ENCODE measurements at places on chromosomes 12 and 14.

DNA sequence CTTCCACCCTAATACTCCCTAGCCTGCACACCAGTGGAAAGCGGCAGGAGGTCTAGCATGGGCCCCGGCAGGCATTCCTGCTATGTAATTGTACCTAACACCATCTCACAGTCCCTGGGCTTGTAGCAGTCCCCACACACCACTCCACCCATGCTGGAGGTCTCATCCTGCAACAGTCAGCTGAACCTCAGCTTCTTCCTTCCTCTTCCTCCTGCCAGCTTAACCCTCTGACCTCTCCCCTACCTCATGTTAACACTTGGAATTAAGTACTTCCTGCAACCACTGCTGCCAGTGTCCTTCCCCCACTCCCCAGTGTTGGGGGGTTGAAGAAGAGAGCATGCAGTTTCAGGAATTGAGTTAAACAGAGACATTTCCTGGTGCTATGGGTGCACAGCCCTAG, 7.6 kb downstream of the ADCY4 start:
- DNase-seq: no peak

DNA sequence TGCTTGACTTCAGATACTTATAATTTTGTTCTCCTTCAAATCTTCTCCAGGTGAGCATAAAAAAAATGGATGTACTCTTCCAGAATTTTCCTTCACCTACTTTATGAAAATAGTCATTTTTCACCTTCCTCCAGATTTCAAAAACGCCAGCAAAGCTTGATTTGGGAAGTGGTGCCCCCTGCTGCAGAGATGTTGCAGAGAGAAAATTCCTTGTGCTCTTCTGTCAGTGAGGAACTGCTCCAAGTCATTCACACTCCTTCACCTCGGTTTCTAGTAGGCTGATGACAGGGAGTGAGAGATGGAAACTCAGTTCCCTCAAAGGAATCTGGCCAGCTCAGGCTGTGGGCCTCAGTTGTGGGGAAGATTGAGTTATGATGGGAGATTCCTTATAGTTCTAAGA, 24.2 kb upstream of the RNASE3 start:
- DNase-seq: no peak

- no peak for DNase-seq
Observed at GRCh38 chr12:124557518-124558223, 9.7 kb downstream of the NCOR2 start.

GRCh38 chr14:56580221-56580711, 668 bp downstream of the TMEM260 start:
- no peak for DNase-seq

DNA sequence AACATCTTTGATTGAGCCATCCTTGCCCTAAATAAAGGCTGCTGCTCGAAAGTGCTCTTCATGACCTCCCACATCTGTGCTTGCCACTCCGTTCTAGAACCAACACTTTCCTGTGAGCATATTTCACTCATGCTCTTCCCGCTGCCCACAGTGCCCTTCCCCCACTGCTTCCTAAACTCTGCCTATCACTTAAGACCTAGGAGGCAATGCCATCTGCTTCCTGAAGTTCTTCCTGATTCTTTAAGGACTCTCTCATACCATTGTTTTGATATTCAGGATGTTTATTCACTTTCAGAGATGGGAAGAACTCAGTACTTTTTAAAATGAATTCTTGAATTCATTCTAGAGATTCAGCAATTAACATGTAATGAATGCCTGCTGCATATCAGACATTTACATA, 49.9 kb downstream of the ZFYVE21 start:
- no peak for DNase-seq

DNA sequence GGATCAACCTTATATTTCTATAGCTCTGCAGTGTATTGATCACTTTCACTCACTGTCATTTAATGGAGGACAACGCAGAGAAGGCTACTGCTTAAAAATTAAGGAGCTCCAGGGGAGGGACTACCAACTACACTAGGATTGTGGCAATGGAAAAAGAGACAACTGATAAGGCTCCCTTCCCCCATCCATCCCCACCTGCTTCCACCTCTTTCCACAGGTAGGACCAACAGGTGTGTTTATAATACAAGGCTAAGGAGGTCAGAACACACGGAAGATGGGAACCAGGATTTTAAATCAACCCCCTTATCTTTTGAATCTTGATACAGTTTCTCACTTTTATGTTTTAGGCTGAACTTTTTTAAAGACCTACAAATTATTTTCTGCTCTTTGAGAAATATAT, 90.8 kb downstream of the STAB2 start:
- DNase-seq: no peak

GRCh38 chr12:113720629-113721028, 245.5 kb downstream of the RBM19 start:
- DNase-seq: no peak

- no peak for DNase-seq
Observed at GRCh38 chr14:76719666-76720065, 41.6 kb upstream of the VASH1 start.

- DNase-seq: no peak
Observed at GRCh38 chr14:32623300-32624093, 294.4 kb downstream of the AKAP6 start.

- no peak for DNase-seq
Observed at GRCh38 chr12:5232291-5232690, 188.6 kb downstream of the KCNA5 start.

DNA sequence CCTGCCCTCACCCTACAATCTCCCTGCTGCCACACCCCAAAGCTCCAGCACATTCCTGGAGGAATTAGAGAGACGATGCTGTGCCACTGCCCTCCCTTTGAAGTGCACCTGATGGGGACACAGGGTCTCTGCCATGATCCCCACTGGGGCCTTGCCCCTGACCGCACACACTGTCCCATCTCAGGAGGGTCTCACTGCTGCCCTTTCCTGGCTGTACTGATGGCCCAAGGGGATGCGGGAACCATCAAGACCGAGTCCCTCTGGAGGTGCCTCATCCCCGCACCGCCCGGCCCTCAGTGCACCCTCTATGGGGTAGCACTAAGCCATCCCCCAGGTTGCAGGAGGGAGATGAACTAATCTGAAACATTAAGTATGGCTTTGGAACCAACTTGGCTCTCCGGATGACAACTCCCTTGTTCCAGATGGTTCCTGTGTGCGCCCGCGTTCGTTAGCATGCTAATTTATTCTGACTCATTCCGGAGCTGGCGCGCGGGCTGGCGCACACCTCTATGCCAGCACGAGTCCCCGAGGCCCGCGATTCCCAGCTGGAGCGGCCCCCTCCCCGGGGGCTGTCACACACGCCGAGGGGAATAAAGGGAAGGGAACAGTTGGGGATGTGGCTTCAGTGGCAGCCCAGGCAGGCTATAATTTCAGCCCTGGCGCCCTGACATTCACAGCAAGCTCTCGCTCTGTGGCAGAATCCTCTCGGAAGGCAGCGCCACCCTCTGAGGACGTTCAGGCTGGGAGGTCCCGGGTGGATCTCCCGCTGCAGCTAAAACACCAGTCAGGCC, 34.2 kb upstream of the C14orf180 start:
- no peak for DNase-seq

DNA sequence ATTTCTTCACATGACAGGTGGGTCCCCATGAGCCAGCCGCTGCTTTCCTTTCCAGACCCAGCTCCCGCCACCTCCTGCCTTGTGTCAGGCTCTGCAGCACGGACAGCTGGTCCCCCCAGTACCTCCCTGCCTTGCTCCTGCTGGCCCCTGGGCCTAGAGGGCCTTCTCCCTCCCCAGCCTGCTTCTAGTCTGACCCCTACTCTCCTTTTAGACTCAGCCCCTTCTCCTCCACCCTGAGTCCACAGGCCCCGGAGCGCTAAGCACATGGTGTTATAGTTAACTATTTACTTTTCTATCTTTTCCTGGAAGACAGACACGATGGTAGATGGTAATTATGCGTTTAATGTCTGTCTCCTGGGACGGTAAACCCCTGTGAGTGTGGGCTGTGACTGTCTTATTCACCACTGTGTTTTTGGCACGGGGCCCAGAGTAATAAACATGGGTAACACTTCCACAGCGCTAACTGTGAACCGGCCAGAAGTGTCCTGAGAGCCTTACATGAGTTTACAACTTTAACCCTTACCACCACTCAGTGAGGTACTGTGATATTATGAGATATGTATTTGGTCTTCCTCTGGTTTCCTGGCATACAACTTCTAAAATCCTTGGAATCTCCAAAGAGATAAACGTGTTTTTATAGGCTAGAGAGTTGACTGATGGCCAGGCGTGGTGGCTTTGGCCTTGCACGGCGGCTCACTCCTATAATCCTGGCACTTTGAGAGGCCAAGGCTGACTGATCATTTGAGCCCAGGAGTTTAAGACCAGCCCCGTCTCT, 41.2 kb downstream of the DGLUCY start:
- no peak for DNase-seq

GRCh38 chr12:60539592-60539991, 943.8 kb downstream of the SLC16A7 start:
- DNase-seq: no peak

DNA sequence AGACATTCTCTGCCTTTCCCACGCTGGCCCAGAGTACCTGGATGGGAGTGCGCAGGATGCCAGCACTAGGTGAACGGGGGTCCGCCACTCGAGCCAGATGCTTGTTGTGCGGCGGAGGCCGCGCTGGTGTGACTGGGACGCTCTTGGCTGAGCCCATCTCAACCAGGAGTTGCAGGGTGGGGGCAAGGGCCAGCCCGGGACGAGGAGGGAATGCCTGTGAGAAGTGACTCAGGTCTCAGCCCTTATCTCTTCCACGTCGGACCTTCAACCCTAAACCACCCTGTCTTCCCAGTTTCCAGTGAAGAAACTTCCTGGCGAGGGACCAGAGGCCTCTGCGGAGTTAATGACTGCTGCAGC, 312 bp downstream of the CDCA3 start:
- no peak for DNase-seq

DNA sequence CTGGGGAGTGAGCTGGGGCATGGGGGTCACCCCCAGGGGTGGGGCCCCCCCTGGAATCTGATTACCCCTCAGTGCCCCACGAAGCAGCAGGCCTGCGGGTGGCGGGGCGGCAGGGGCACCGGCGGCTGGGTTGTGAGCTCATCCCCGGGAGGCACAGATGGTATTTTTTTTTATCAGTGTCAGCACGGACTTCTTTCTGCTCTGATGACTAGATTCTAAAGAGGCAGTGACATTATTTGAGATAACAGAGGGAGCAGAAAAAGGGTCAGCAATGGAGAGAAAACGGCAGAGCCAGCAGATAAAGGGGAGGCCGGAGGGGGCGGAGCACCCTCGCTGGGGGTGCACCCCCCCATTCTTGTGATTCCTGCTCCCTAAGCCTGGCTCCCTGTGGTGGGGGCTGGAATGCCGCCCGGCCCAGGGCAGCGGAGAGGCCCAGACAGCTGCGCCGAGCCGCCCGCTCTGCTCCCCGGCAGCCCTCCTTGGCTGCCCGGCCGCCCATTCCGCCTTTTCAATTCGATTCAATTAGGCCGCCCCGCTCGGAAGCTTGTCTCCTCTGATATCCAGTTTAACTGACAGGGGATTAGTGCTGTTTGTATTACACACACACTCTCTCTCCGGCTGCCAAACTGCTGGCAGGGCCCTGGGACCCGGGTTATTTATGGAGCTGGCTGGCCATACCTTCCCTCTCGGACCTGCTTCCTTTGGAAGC, 32.9 kb downstream of the MVK start:
- no peak for DNase-seq

DNA sequence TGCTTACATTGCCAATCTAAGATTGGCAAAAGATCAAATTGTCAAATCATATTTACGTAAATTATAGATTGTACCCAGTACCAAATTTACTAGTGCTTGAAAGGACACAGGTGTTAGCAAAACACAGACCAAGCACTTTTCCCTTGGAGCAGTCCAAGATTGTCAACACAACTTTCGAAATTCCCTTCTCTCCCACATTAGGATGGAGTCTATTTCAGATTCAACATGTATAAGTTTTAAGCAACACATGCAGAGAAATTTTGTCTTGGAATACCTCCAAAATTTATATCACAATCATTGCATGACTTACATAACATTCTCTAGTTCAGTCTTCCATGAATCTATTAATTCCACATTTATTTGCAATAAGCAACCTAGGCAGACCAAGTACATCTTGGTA, 74.9 kb upstream of the SLCO1C1 start:
- DNase-seq: no peak

DNA sequence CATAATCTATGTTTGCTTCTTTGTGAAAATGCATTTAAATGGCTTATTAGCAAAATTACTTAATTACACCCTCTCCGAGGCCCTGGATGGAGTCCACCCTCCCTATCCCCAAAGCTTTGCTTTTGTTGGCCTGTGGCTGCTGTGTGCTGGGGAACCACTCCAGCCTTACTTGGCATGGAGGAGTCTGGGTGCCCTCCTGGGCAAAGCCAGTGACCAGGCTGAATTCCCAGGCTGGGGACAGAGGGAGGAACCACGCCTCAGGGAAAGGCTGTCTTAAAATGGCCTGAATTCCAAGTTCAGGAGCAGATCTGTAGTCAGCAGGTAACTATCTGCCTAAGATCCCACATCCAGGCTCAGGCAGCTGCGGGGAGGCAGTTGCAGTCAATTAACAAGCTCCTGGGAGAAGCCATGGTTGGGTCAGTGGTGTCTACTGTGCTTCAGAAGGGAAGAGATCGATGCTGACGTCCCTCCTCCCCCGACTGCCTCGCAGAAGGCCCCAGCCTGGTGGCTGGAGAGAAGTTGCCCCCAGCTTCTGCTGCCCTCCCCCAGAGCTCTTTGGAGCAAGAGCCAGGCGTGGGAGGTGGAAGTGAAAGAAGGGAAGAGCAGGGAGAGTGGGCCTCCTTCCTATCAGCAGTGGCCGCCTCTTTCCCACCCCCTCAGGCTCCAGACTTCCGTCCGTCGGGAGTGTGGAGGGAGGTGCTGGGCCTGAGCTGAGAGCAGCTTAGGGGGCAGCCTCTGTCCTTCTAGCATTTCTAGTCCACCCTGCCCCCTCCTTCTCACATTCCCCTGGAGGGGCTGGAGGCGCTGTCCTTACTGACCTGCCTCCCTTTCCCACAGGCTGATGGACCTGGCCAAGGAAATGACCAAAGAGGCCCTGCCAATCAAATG, 11.3 kb downstream of the VASH1 start:
- DNase-seq: no peak

GRCh38 chr14:53596853-53597525, 359.6 kb downstream of the BMP4 start:
- DNase-seq: no peak

DNA sequence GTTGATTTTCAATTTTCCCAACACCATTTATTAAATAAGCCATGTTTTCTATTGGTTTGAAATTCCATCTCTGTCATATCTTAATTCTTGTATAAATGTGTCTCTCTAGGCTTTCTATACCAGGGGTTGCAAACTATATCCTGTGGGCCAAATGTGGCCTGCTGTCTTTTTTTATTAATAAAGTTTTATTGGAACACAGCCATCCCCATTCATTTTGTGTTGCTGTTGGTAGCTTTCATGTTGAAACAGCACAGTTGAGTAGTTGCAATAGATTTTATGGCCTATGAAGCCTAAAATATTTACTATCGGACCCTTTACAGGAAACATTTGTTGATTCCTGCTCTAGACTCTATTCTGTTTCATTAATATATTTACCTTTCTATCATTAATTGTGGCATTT, 9.4 kb downstream of the HCFC2 start:
- DNase-seq: no peak

GRCh38 chr14:87158283-87158682, 834.7 kb downstream of the GALC start:
- no peak for DNase-seq

GRCh38 chr12:31820832-31821231, 92.0 kb upstream of the AMN1 start:
- DNase-seq: no peak

Data from activated T-helper 9 cell treated with anti-CD3 and anti-CD28 coated beads, Interleukin-2, amount 50 U/mL, for 16 hours (primary cell).